Stimulated activated CD4-positive, alpha-beta T cell treated with anti-CD3 and anti-CD28 coated beads, Interleukin-12 subunit alpha, Interleukin-12 subunit beta, amount 100 ng/mL, for 24 hours (primary cell): ENCODE measurements at places on chromosomes 4 and X.

DNA sequence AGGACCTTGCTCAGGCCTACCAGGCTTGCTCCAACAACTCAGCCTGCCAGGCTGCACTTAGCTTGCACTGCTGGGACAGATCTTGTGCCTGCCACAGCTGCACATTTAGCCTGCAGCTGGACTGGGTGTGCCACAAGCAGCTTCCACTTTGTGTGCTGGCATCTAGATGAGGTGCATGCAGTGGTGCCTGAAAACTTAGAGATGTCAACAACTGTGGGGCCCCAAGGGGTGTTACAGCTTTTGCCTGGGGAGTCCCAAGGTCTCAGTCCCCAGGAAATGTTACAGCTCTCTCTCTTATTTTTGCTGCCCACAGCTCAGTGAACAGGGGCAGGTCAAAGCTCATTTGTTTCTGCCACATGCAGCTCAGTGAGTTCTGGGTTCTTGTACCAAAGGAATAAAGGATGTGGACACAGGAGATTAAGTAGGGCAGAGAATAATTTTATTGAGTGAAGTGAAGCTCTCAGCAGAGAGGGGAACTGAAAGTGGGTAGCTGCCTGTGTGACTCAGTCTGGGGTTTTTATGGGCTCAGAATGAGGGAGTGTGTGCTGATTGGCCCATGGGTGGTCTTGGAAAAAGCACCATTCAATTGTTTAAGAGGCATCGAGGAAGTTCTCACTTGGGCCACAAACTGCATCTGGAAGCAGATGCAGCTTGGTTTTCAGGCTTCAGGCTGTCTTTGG, 828.3 kb downstream of the TECRL start:
- no peak for DNase-seq

- DNase-seq: no peak
These were observed 11.1 kb downstream of the FABP2 start for GRCh38 chr4:119310826-119311225.

DNA sequence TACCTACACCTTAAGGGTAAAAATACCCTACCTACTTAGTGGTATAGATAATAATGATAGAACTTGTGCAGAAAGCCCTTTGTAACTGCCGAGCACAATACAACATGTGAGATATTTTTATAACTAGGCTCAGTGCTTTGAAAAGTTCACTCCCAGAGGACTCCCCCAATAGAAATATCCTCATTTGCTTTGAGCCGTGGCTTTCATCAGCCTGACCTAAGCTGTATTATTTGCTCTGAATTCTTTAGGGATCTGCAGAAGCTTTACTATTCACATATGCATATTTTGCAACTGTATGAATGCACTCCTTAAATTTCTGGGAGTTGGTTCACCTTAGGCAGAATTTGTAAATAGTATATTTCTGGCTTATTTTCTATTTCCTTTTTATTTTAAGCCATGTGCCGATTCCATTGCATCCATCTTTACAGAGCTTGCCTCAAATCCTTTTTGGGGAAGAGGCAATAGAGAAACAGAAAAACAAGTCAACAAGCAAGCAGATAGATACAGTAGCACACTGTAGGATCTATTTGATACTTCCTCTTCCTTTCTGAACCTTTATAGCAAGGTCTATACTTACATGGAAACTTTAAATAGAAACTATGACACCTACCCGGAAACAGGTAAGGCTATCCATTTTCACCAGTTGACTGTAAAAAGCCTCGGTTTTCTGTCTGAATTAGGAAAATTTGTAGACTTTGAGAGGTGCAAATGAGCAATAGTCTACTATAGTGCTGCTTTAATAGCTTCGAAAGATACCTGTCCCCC, 242.5 kb upstream of the VCX3A start:
- DNase-seq: no peak

DNA sequence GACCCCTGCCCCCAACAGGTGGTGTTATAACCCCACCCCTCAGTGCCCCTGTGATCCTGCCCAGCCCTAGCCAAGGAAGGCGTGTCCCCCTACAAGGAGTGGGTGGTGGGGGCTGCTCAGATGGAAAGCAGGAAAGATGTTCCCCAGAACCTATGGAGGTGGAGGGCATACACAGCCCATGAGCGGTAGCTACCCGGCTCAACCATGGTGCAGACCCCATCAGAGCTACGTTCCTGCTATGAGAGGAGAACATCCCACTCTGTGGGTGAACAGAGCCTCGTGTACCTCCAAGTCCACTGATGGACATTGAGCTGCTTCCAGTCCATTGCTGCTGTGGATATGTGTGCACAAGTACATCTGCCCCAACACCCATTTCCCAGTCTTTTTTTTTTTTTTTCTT, 71.1 kb downstream of the SHOX start:
- DNase-seq: no peak

DNA sequence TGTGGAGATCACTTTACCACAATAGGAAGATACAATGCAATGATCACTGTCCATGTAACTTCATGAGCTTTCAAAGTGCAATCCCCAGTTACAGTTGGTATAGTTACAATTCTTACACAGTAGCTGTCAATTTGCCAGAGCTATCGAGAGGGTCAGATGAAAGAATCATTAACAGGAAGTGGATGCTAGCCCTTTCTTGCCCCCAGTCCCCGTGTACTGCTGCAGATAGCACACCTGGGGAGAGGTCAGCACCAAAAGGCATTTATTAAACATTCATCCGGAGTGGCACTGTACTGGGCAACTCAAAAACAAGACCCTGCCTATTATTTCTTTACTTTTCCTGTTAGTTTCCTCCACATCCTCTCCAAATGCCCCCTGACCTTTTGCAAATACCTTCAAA, 47.7 kb downstream of the SOD3 start:
- DNase-seq: no peak

DNA sequence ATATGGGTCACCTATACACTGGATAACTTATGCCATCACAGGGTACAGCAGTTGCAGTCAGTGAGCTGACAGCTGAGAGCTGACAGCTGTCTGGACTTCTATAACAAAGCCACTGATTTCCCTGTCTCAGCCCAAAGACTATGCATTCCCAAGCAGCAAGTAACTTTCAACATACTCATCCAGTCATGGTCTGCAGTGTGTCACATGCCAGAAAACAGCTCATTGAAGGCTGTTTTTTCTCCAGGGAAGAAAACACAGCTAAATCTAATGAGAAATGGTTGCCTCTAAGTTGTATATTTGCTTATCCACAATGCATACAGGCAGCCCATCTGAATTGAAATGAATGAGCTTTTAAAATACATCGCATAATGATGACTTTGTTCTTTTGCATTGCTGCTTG, 6.3 kb downstream of the KIAA1210 start:
- DNase-seq: no peak

DNA sequence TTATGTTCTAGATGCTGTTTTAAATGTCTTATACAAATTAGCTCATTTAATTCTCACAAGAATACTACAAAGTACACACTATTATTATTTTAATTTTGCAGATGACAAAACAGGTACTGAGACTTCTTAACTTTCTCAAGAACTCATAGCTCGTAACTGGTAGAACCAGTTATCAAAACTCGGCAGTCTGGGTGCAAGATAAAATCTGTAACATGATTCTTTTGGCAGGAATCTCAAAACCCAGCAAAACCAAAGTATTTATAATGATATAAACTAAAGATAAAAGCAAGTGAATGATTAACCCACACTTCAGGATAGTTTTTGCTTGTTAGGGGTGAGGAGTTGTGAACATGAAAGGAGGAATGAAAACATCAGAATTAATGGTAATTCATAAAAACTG, 27.6 kb downstream of the CLNK start:
- DNase-seq: no peak

DNA sequence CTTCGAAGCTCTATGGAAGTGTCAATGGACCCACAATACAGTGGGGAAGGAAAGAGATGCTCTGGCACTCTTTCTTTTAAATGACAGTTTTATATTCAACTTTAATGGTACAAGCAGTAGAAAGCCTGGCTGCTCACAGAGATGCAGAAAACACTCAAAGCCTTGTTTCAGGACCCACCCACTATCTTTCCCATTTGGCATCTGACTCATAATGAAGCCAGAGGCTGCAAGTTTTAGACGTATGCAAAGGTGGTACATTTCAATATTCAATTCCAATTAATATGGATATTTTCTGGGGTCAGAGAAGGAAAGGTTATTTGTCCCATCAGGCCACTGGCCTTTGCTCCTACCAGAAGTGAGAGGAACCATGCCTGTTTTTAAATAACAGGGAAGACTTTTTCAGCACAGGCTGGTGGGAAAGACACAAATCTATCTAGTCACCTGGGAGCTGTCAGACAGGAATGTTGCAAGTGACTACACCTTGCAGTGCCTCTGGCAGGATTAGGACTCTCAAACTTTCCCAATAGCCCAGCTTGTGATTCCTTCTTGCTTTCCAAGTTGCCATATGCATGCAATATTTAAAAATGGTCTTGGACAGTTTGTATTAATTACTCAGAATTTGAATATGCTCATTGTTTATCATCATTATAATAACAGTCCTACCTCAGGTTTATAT, 70.0 kb upstream of the RAB40AL start:
- DNase-seq: no peak

GRCh38 chrX:115560978-115561604, at the start of gene PLS3:
PLS3 (plus strand) TSS chrX:115561174; CDS start chrX:115610251, 49,077 bp downstream.
- no peak for DNase-seq

DNA sequence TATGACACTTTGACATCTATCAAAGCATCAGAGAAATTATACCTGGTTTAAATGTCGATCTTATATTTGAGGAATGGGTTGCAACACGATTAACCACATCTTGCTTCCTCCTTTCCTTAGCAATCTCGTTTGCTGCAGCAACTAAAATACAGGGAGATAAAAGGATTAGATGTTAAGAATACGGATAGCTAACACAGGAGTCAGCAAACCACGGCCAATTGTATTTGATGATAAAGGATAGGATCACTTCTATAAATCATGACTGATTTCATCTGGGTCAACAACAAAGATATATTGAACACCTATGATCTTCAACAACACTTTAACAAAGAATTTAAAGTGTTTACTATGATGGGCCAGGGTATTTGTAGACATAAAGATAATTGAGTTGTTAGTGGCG, 5.0 kb downstream of the MAP7D3 start:
- no peak for DNase-seq

- DNase-seq: no peak
These were observed 51.3 kb downstream of the DTHD1 start for GRCh38 chr4:36332782-36333131.

DNA sequence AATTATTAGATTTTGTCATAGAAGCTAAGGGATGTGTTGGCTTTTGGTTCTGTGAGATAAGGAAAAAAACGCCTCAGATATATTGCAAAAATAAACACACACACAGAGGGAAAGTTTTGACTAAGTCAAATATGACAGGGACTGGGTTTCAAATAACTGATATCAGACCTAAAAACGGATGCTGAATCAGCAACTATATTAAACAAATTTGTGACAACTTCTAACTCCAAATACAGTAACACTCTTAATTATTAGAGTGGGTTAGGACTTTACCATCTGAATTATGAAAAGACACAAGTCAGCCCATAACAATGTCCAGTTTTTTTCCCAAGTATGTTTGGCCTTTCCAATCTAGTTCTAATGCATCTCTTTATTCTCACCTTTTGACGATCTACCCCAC, 2693.1 kb downstream of the ARAP2 start:
- no peak for DNase-seq

DNA sequence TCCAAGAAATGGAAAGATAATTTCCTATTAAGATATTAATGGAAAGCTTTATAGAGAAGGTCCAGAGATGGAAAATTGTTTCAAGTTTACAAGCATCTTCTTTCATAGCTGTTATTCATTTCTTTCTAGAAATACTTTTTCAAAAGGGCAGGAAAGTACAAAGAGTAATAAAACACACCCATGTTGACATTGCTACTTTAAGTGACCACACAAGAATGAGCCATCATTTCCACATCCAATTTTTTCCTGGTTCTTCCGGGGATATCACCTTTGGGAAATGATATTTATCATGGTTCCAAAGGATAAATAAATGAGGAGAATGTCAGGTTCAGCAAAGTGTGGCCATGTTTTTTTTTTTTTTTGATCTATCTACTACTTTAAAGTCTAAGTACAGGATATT, 4.5 kb downstream of the GLRA2 start:
- no peak for DNase-seq

- DNase-seq: no peak
These were observed 131.9 kb downstream of the AMELX start for GRCh38 chrX:11424903-11425674.

DNA sequence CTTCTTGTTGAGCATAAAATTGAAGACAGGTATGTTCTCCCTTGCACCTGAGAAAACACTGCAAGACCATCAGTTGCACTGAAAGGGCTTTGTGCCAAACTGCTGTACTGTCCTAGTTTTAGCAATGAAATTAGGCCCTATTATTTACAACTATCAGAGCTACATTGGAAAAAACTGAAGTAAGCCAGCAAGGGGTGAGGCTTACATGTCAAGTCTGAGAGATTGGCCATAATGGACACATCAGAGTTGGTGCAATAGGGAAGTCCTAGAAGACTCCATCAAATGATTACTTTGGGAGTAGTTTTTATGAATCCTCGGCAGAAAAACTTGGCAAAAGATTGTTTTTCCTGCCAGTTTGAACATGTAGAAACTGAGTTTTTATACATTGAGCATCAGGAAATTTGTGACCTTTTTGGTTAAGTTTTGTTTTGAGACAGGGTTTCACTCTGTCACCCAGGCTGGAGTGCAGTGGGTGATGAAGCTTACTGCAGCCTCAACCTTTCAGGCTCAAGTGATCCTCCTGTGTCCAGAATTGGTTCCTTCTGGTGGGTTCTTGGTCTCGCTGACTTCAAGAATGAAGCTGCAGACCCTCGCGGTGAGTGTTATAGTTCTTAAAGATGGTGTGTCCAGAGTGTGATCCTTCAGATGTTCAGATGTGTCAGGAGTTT, 160.1 kb upstream of the BANK1 start:
- DNase-seq: no peak

- no peak for DNase-seq
These were observed 61.8 kb downstream of the SMARCA5 start for GRCh38 chr4:143575331-143575730.

- no peak for DNase-seq
These were observed 194.6 kb upstream of the C1QTNF7 start for GRCh38 chr4:15233264-15233597.

GRCh38 chrX:135421537-135421931, 210 bp upstream of the SMIM10L2A start:
- peak; percentile 86 for DNase-seq

- DNase-seq: no peak
These were observed 233.8 kb downstream of the FRMPD4 start for GRCh38 chrX:12372111-12372510.

GRCh38 chrX:103498786-103499185, 20.5 kb downstream of the RAB40A start:
- DNase-seq: no peak

DNA sequence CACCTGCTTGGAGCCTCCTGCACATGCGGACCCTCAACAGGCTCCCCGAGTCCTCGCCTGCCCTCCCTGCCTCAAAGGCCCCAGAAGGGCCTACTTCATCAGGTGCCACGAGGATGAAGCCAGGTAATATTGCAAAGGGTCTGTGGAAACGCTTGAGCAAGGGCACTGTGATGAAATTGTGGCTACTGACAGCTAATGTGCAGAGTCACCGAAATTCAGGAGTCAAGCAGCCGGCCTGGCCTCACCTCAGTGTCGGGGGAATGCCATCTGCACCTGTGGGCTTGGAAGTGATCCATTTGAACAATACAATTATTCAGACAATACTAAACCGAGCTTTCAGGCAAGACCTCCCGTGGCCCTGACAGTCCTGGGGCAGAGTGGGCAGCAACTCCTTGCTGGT, 3.1 kb upstream of the FGFR3 start:
- no peak for DNase-seq
